ENCODE measurements at places on chromosomes 5 and 9. TPM values are rescaled to one million over a fixed set of nuclear protein-coding genes. Genes with fewer than 3 reads are reported as not detected.

Gene PCDHGA9
- polyA plus RNA-seq = 1.8 TPM

Gene NR4A3
- 0.37 TPM for polyA plus RNA-seq

- no peak for DNase-seq
- no peaks in the 10 kb centered on the region for H3K36me3 ChIP-seq
- no peak overlapping the region for H3K4me3 ChIP-seq
- no peaks in the 10 kb centered on the region for H3K4me1 ChIP-seq
- H3K27me3 ChIP-seq = no peaks in the 10 kb centered on the region
Measured at GRCh38 chr5:66558560-66558959, 37.6 kb upstream of the MAST4 start.

DNA sequence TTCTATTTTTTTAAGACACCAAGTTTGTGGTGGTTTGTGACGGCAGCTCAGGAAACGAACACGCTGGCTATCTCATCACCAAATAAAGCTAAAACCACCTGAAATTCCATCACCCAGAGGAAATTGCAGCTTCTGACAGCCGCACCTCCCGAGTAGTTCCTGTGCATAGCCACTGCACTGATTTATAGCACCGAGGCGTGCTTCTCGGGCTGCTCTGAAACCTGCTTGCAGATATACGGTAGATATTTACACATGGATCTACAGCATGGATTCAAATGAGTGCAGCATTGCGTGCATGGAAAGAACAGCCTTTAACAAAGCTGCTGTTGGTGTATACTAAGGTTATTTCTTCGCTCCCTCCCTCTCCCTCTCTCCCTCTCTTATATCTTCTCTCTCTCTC is 153.8 kb downstream of the PHF2 start:
- H3K27ac ChIP-seq = no peak overlapping the region
- no peak for DNase-seq
- no peaks in the 10 kb centered on the region for H3K27me3 ChIP-seq
- H3K4me3 ChIP-seq = no peak overlapping the region
- no peaks in the 10 kb centered on the region for H3K36me3 ChIP-seq

GRCh38 chr5:1155191-1156032 is 43.5 kb upstream of the SLC12A7 start:
- H3K4me1 ChIP-seq = no peaks in the 10 kb centered on the region
- DNase-seq = no peak
- peaks cover 65% of the 10 kb centered on the region for H3K27me3 ChIP-seq
- no peak overlapping the region for H3K27ac ChIP-seq
- H3K4me3 ChIP-seq = no peak overlapping the region
